Daoy (cell line): ENCODE measurements at places on chromosomes 3 and 15. TPM values are rescaled to one million over a fixed set of nuclear protein-coding genes. Genes with fewer than 3 reads are reported as not detected.
A peak's percentile ranks its signal among the peaks of the same experiment; 100 is the strongest.

The KBTBD8 gene
- total RNA-seq, result 4.7 and 5.9 TPM in 2 replicates

DNA sequence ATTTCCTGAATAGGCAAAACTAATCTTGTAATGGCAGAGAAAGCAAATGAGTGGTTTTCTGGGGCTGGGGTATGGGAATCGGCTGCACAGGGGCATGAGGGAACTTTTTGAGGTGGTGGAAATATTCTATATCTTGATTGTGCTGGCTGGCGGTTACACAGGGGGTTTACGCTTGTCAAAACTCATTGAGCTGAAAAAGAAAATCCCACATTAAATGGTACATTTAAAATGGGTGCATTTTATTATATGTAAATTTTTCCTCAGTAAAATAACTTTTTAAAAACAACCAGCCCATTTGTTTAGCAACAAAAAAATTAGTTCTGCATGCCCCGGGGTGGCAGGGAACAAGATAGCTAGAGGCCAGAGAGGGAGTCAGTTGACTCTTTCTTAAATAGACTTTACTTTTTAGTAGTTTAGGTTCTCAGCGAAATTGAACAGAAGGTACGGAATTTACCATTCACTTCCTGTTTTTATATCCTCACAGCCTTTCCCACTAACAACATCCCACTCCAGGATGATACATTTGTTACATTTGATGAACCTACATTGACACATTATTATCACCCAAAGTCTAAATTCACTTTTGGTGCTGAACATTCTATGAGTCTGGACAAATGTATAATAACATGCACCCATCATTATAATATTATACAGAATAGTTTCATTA lies 41.2 kb upstream of the BCL2A1 start:
- DNase-seq, result no peak

DNA sequence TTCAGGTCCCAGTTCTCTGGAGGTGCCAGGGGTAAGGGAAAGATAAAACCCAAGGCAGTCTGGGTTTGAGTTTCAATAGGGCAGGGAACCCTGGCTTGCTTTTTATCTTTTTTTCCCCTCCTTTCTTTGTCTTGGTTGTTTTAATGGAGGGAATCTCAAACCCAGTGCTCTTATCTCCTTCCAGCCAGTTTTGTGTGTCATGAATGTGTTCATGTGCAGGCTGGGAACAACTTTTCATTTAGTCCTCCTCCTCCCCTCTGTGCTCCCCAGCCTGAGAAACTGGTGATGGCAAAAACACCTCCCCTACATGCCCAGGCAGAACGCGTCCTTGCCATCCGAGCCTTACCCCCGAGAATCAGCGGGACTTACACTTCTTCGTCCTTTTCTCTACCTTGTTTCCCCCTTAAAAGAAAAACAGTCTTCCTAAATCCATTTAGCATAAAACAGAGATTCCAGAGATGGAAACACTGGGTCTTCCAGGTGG lies 10.9 kb downstream of the SEMA3G start:
- DNase-seq, result no peak

- no peak for DNase-seq
These were observed 167.9 kb downstream of the OSBPL10 start for GRCh38 chr3:31813197-31813596.

DNA sequence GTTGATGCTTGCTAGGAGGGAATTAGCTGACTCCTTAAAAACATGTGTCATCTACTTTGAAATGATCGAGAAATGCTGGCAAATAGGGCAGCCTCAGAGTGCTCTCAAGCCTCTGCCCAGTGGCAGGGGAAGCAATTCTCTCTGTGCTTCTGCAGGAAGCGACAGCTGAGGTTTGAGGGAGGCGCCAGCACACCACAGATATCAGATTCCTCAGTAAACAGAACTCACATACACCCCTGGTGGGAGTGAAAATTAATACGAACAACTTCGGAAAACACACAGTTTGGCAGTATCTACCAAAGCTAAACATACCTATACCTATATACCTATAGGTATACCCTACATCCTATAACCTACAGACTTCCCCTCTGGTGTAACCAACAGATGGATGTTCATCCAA lies 61.3 kb downstream of the NSMCE3 start:
- DNase-seq, result peak; percentile 67

- DNase-seq, result no peak
These were observed 12.3 kb downstream of the HCLS1 start for GRCh38 chr3:121648219-121648958.

The SLC25A38 gene
- 20.1 and 28.3 TPM in 2 replicates for total RNA-seq

- DNase-seq, result no peak
These were observed 921 bp downstream of the MGLL start for GRCh38 chr3:127821394-127821793.

GRCh38 chr15:40823572-40824343 lies 4.8 kb downstream of the PPP1R14D start:
- no peak for DNase-seq

- no peak for DNase-seq
These were observed 3.5 kb downstream of the HEXA start for GRCh38 chr15:72372361-72372760.

The LRRC34 gene
- 5.6 and 9.2 TPM in 2 replicates for total RNA-seq

DNA sequence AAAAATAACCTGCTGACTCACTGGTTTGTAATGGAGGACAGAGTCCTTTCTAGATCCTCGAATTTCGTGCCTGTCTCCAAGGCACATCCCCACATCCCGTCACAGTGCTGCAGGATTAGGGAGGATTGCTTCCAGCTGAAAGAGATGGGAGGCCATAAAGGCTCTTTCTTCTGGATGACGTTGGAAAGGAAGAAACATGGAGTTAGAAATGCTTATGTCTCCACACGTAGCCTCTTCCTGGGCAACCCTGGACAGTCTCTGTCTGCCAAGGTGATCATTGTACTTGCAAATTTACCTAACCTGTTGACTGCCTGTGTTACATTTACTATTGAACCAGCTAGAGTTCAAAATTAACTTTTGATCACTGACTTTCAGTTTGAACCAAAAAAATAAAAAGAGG lies 27.6 kb upstream of the VILL start:
- DNase-seq, result no peak

DNA sequence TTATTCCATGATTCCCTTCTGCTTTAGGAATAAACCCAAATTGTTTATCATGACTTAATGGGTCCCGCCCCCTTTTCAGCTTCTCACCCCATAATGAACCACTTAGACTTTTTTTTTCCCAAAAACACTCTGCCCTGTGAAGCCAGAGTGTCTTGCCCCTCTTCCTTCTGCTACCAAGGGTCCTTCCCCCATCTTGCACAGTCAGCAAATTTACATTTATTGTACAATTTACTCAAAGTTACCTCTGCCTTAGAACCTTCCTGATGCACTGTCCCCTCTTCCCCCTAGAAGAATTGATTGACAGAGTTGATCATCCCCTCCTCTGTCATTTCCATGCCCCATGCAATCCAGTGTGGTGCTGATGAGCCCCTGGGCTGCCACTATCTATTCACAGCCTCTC lies 101.5 kb upstream of the PPP2R3A start:
- no peak for DNase-seq
